ENCODE measurements at places on chromosomes 2 and 18.

DNA sequence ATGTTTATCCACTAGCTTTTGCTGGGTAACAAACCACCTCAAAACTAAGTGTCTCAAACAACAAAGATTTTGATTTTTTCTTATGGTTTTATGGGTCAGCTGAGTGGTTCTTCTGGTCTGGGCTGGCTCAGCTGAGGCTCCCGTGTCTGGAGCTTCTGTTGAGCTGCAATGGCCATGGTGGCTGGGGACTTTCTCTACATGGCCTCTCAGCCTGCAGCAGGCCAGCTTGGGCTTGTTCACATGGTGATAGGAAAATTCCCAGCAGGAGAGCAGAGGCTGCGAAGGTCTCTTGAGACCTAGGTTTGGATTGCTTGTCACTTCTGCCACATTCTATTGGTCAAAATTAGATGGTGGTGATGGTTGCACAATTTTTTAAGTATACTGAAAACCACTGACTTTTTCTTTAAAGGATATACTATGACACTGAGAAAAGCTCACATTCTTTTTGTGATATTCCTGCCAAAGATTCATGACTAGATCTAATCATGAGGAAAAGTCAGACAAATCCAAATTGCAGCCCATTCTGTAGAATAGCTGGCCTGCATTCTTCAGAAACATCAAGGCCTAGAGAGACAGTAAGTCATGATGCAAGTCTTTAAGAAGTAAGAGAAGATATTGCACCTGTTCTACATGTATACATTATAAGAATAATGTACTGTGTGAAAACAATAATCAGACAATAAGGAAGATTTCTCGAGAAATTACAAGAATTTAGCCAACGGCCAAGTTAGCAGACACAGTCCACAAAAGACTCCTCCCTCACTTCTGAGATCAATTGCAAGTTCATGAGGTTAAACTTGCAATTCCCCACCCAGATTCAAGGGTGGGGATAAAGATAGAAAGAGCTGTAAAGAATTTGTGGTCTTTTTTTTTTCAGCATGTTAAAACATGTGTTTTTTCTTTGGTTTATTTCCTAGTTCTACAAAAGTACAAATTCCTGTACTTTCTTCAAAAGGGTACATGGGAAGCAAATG is 35.0 kb upstream of the IL1R2 start:
- peak; percentile 46 for DNase-seq

DNA sequence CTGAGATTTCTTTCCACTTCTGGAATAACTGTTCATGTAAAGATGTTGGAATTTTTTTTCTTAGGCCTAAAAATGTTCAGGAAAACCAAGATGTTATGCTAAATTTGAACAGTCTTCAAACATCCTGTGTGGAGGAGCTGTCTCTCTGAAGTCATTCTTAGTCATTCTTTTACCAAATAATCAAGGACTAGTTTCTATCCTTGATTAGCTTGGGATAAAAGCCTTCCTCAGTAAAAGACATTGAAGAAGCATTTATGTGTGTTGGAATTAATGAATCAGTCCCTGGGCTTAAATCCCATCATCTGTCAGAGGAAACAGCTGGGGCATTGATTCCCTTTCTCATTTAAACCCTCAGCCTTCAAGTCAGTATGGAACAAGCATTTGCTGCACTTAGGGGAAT is 300.1 kb upstream of the NXPH2 start:
- peak; percentile 34 for DNase-seq

DNA sequence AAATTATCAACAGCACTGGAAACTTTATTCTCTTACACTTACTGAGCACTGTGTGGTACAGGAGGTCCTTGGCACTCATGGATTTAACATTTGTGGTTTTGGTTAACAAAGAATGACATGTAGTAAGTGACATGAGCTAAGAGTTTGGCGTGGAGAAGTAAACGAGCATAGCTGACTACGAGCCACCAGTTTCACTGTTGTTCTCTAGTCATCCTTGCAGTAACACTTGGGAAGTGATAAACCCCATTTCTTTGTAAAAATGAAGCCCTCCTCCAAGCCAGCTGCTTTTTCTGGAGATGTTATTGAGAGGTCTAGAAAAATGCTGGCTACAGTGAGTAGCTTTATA is 32.7 kb downstream of the QPCT start:
- peak; percentile 58 for DNase-seq

DNA sequence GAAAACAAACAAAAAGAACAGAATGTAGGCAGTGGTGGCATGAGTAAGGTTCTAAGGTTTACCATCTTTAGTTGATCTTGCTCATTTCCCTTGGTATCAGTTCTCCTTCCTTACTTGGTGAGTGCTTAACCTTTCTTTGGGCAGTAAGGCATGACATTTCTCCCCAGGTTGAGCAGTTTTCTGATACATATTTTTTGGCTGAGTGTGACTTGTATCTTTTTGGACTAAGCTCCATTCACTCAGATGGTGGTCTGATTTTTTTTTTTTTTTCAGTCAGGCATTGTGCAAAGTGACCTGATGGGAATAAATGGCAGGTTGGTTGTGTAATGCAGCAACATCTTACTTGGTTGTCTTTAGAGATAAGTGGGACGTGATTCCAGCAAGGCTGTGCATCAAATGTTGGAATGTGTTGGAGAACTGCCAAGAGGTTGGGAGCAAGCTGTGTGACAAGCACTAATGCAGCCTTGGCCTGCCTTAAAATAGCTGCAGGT is 15.1 kb downstream of the SPTBN1 start:
- DNase-seq = peak; percentile 93

DNA sequence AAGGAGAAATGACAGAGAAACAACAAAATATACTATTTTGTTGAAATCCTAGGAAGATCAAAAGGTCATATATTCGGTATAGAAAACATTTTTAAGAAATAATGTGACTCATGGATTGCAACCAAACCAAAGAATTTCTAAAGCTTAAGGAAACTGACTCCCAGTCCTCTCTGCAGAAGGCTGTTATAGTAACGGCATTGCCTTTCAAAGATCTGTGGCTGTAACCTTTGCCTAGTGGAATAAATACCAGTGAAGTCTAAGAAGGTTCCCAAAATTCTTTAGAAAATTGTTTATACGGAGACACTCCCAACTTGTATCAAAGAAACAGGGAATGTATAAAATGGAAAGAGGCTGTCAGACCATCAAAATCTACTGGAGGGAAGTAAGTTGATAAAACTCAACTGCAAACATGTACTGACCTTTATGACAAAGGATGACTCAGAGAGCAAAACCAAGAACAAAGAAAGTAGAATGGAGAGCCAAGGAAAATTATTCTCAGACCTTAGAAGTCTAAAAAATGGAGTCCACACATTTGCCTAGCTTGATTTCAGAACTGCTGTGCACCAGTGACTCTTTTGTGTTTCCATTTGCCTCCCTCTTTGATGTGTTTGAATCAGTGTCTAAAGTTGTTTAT is 48.6 kb upstream of the FSIP2 start:
- DNase-seq = no peak

- DNase-seq = peak; percentile 89
These were observed 119.9 kb downstream of the PARD3B start for GRCh38 chr2:204665207-204665606.

GRCh38 chr18:26074246-26074645 is 16.2 kb downstream of the SS18 start:
- no peak for DNase-seq

GRCh38 chr18:9755615-9756014 is 47.5 kb downstream of the RAB31 start:
- DNase-seq = no peak

GRCh38 chr2:68091439-68092034 is 28.7 kb upstream of the C1D start:
- no peak for DNase-seq

- DNase-seq = no peak
These were observed 1037.9 kb upstream of the DDX18 start for GRCh38 chr2:116776556-116776955.

- no peak for DNase-seq
These were observed 10.9 kb downstream of the MTX2 start for GRCh38 chr2:176280156-176280555.

- no peak for DNase-seq
These were observed 82.7 kb downstream of the MRO start for GRCh38 chr18:50737127-50737526.

GRCh38 chr2:237708961-237709360 is 81.6 kb downstream of the LRRFIP1 start:
- DNase-seq = no peak

GRCh38 chr2:199488772-199489400 is 31.1 kb upstream of the SATB2 start:
- DNase-seq = peak; percentile 55

GRCh38 chr18:73992242-73993022 is 155.2 kb downstream of the FBXO15 start:
- no peak for DNase-seq

- no peak for DNase-seq
These were observed 538.4 kb downstream of the STK39 start for GRCh38 chr2:167708998-167709397.

DNA sequence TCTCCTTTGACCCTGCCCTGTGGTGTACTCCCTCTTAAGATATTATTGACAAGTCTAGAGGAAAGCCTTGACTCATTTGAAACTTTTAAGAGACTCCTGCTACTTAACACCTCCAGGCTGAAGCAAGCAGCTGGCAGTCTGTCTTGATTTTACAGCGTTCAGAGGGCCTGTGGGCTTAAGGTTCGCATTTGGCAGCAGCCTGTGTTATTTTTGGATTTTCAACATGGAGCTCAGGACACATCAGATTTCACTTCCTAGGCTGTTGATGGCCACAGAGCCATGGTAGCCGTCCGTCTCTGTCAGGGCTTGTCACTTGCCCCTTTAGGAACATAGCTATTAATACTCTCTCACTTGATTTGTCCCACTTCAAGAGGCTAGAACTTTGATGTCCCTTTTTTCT is 73.6 kb downstream of the VWA3B start:
- no peak for DNase-seq

DNA sequence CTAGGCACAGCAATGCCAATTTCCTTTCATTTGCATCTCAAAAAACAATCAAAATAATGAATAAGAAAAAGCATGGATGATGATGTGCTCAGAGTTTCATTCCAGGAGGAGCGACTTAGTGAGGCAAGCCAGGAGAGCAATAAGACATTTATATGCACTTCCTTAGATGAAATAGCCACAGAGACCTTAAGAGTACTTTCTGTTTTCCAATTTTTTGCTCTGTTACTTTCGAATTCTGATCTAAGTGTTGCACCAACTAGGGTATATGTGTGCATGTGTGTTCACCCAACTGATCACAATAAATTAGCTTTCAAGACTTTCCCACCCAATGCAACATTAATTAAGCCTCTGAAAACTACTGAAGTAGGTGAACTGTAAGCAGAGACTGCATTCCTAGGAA is 709 bp downstream of the RAB27B start:
- no peak for DNase-seq

DNA sequence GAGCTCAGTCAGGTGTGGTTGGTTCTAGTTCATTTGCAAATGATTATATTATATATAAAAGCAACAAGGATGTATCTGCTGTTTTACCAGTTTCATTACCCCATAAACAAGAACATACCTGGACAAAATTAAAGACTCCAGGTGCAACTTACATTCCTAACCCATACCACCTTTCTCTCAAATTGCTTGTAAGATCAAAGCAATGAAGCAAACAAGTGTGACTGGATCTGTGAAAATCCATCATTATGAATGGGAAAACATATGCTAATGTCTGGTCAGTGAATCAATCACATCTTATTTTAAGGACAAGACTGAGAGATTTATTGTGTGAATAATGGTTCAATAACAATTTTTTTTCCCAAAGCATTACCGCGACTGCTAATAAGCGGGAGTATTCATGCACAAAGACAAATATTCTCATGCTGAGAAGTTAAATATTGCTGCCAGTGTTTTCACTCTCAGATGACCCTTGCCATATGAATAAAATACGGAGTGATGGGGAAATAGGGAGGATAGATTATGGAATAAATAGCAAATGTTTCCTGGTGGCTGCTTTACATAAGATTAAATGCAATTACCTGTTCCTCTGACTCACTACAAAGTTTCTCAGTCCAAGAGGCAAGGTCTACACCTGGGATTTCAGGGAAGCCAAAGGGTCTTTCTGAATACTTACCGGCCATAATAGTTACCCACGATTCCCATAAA is 59.3 kb downstream of the WDR75 start:
- no peak for DNase-seq

DNA sequence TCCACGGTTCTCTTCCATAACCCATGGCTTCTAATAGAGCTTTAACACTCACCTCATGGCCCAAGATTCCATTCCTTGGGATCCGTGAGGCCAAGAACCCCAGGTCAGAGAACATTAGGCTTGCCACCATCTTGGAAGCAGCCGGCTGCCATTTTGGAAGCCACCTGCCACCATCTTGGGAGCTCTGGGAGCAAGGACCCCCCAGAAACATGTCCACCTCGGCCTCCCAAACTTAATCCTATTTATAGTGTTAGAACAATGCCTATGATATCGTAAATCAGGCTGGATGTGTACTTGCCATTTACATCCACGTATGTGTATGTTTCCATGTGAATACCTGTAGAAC is 39.9 kb upstream of the HAAO start:
- no peak for DNase-seq

GRCh38 chr2:80437959-80438358 is 133.4 kb upstream of the LRRTM1 start:
- no peak for DNase-seq

DNA sequence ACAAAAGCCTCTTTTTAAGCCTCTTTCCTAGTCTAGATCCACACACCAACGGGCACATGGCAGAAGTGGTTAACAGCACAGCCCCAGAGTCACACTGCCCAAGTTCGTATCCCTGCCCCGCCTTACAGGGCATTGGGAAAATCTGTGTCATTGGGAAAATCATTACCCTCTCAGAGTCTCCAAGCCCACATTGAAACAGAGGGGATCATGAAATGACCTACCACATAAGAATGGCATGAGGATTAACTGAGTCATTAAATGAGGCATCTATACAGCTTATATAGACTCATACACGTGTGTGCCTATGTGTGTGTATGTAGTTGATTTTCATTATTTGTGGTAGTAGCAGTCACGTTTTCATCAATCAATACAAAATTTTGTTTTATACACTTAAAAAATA is 469.0 kb upstream of the POU3F3 start:
- DNase-seq = peak; percentile 61

GRCh38 chr2:151306621-151307020 is 17.2 kb upstream of the NMI start:
- peak; percentile 94 for DNase-seq

DNA sequence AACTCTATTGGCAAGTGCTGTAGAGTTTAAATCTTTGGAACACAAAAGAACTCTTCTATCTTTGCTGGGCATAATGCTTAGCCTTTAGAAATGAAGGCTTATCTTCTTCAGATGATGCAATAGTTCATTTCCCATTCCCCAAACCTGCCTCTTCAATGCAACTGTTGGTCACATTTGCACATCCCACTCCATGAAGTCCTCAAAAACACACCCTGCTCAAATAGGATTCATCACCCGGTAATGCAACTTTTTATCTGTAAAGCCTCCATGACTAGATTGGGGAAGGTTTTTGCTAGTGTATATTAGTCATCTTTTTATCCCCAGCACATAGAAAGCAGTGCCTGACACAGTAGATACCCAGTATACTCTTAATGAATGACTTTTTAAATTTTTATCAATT is 376.4 kb downstream of the RBM43 start:
- DNase-seq = no peak

All from fibroblast of skin of back (primary cell).